ENCODE measurements at places on chromosomes 7 and 10. TPM values are rescaled to one million over a fixed set of nuclear protein-coding genes. Genes with fewer than 3 reads are reported as not detected.

CRPPA gene
- total RNA-seq: 4.7 TPM

- DNase-seq: no peak
Observed at GRCh38 chr7:101885597-101885955, 68.2 kb downstream of the CUX1 start.

- DNase-seq: no peak
Observed at GRCh38 chr7:41995632-41996271, 241.3 kb downstream of the GLI3 start.

- DNase-seq: no peak
Observed at GRCh38 chr7:110718503-110719205, 372.3 kb upstream of the LRRN3 start.

- no peak for DNase-seq
Observed at GRCh38 chr10:71443676-71444075, 47.0 kb downstream of the CDH23 start.

- DNase-seq: no peak
Observed at GRCh38 chr7:22240904-22241571, 115.9 kb downstream of the RAPGEF5 start.

Data from natural killer cell (primary cell).